Pancreas (tissue), 10 donors: ENCODE measurements at places on chromosomes 5 and 9.

- DNase-seq = no peak
These were observed 27.1 kb upstream of the MTMR12 start for GRCh38 chr5:32339878-32340277.

GRCh38 chr5:68010740-68011139 lies 204.8 kb upstream of the PIK3R1 start:
- DNase-seq = no peak

DNA sequence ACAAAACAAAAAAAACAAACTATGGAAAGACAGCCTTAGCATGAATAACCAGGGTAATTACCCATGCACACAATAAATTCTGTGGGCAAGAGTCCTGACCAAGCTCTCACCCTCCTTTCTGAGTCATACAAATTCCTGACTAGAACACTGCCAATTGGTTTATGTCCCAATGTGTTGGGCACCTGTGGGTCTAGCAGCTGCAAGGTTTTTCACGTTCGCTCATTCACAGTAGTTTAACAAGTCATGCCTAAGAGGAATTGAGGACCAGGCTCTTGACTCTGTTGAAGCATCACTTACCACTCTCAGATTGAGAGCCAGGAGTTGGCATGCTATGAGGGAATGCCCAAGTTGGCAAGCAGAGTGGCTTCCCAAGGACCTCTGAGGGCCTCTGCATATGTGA lies 205.5 kb upstream of the SLC24A2 start:
- DNase-seq = no peak

- no peak for DNase-seq
These were observed 27.1 kb downstream of the MAP1B start for GRCh38 chr5:72134226-72134899.

- no peak for DNase-seq
These were observed 66.0 kb downstream of the FOXB2 start for GRCh38 chr9:77085416-77085815.

DNA sequence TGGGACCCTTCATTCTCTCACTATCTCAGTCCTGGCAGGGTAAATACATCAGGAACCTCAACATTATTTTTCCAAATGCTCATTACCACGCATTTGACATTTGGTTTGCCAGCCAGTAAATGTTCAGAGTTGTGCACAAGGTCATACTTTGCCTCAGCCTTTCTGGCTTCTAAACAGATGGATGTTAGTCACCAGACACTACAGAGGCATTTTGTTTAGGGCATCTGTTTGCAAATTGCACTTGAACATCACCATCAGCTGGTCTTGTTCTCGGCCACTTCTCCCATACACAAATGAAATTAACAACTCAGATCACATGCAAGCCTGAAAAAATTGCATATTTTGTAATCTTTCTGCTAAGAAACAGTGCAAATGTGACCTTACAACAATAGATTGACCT lies 75.0 kb upstream of the SLC1A1 start:
- no peak for DNase-seq

DNA sequence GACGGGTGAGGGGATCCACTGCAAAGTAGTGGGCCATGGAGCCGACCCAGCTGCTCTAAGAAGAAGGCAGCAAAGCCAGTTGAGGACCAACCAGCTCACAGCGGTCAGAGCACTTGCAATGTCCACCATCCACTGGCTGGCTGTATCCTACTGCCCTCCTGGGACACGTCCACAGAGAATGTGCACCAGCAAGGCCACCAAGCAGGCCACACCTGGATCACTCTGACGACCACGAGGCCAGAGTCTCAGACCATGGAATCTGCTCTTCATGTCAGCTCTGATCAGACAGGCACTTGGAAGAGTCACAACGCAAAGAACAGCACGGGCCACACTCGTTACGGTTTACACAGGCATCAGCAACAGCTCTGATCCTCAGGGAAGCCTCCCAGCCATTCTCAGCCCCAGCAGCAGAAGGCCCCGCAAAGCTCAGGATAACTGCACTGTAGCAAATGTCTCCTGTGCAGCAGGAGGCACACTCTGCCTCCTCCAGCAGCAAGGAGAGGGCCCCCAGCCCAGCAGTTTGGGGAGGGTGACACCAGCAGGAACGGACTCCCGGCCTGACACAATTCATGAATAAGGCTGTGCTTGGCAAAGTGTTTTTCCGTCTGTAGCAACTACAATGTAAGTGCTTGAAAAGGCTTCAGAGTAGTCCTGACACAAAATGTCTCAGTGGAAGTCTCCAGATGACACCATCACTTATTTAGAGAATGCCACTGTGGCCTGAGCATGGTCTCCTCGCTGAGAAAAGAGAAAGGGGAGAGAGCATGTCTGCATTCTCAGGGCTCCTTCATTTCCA lies 15.7 kb downstream of the SEMA4D start:
- DNase-seq = peak; percentile 41

DNA sequence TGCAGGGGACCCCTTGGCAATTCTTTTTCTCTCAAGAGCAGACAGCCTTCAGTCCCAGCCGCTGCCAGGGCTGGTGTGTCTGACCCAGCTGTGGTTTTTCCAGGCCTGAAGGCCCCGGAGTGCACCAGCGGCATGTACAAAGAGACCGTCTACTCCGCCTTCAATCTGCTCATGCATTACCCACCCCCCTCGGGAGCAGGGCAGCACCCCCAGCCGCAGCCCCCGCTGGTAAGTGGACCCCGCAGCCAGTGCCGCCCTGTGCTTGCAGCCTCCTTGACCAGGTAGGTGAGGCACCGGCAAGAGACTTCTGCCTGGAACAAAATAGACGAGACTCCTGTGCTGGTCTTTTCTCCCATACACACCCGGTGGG lies 1.3 kb downstream of the TCF7 start:
- DNase-seq = peak; percentile 71

- DNase-seq = no peak
These were observed 138.1 kb upstream of the COL5A1 start for GRCh38 chr9:134503301-134504105.
